Activated T-helper 2 cell treated with anti-CD3 and anti-CD28 coated beads, Interferon-gamma antibody, Interleukin-2, Interleukin-4, amounts not matched to agents 10 μg/mL and 5 μg/mL and 100 μg/mL, durations not matched to agents 14 hours and 24 hours and 36 hours (primary cell): ENCODE measurements at places on chromosomes 13 and 19. TPM values are rescaled to one million over a fixed set of nuclear protein-coding genes. Genes with fewer than 3 reads are reported as not detected.
A peak's percentile ranks its signal among the peaks of the same experiment; 100 is the strongest.

DNA sequence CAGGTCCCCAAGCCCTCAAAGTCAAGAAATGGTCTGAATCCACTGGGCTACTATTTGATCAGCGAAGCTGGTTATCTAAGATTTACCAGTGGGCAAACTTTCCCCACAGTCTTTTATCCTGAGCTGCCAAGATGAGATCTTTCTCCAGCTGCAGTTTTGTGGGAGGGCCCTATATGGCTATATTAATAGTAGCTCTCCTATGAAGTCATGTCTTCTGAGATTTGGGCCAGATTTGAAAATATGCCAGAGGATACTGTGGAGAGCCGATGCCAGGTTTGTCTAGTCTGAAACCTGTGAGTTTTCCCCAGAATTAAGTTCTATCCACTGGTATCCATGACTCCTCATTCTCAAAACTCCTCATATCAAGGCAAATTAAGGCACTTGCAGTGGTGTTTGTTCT, 173.2 kb downstream of the FLT1 start:
- peaks cover 2% of the 10 kb centered on the region for H3K4me1 ChIP-seq
- no peaks in the 10 kb centered on the region for H3K36me3 ChIP-seq
- peaks cover 5% of the 10 kb centered on the region for H3K27me3 ChIP-seq

DNA sequence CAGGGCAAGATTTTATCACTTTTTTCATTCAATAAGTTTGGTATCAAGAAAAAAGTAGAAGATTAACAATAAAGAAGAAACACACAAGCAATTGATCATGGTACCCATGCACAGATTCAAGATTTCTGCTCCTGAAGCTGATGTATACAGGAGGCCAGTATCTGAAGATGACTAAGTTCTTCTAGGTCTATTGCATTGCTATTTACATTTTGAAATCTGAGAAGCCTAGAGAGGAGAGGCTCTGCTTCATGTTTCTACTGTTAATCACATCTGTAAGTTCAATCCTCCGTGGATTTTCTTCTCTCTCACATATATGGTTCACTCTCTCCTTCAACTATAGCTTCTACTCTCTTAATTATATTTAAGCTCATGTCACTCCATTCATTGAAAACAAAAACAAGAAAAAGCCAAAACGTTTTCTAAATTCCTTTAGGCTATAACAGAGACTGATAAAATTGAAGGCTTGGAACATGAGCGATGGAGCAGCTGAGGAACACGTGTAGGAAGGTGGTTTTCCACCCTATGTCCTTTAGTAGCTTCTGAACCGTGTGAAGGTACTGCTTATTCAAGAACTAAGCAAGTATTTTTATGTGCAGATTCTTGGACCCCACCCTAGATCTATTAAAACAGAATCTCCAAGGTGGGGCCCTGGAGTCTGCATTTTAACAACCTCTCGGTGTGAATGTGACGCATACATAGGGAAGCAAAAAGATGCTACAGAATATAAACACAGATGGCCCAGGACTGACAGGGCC, 198.2 kb downstream of the EFNB2 start:
- no peak overlapping the region for H3K27ac ChIP-seq
- H3K4me1 ChIP-seq: no peaks in the 10 kb centered on the region
- H3K36me3 ChIP-seq: no peaks in the 10 kb centered on the region
- no peak overlapping the region for H3K4me3 ChIP-seq
- DNase-seq: no peak

The RAB20 gene
- total RNA-seq: 2.8 and 4.0 TPM in 2 replicates

The ZFR2 gene
- total RNA-seq: 0.27 and 0.32 TPM in 2 replicates

DNA sequence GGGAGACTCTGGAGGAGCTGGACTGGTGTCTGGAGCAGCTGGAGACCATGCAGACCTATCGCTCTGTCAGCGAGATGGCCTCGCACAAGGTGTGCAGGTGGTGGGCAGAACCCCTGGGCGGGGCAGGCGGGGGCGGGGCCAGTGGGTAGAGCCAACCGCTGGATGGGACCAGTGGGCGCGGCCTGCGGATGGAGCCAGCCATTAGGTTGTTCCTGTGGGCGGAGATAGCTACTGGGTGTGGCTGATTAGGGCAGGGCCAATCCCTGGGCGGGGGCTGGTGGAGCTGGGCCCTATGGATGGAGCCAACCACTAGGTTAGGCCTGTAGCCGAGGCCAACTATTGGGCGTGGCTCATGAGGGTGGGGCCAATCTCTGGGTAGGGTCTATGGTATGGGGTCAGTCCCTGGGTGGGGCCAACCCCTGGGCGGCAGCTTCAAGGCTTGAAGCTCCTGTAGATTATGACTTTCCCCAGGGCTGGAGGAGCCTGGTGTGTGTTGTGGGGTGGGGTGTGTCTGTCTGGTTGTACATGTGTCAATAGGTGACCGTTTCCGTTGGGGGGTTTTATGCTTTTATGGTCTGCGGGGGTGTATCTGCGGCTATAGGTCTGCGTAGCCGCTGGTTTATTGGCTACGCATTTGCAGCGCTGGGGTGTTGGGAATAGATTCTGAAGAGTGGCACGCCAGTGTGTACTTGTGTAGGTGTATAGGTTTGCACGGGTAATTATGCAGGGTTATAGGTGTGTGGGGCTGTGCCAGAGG, 30.7 kb downstream of the PDE4A start:
- H3K27ac ChIP-seq: no peak overlapping the region
- no peaks in the 10 kb centered on the region for H3K27me3 ChIP-seq
- H3K36me3 ChIP-seq: peaks cover 66% of the 10 kb centered on the region
- H3K4me3 ChIP-seq: no peak overlapping the region
- H3K4me1 ChIP-seq: peaks cover 20% of the 10 kb centered on the region

DNA sequence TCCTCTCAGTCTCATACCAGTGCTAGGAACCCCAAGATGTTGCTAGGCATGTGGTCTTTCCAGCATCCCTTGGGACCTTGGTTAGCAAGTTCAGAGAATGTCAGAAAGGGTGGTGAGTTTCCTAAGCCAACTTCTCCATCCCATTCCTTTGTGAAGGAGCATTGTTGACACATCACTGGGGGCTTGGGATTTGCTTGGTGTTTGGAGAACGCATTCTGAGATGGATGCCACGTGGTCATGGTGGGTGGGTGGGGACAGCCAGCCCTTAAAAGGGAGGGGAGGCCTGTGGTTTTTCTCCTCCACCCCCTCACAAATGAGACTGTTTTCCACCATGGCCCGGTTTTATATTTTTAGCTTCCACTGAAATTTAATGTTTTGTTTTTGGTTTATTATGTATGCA, 83.3 kb upstream of the ZNF536 start:
- no peaks in the 10 kb centered on the region for H3K4me1 ChIP-seq
- no peak overlapping the region for H3K4me3 ChIP-seq
- no peaks in the 10 kb centered on the region for H3K27me3 ChIP-seq
- no peak overlapping the region for H3K27ac ChIP-seq
- DNase-seq: no peak
- H3K36me3 ChIP-seq: no peaks in the 10 kb centered on the region

The TEX29 gene
- 0.46 and 0.51 TPM in 2 replicates for total RNA-seq

- H3K4me3 ChIP-seq: no peak overlapping the region
Measured at GRCh38 chr19:42067315-42067888, 2.6 kb downstream of the GRIK5 start.

The ATP4A gene
- not detected in 2 replicates for total RNA-seq

DNA sequence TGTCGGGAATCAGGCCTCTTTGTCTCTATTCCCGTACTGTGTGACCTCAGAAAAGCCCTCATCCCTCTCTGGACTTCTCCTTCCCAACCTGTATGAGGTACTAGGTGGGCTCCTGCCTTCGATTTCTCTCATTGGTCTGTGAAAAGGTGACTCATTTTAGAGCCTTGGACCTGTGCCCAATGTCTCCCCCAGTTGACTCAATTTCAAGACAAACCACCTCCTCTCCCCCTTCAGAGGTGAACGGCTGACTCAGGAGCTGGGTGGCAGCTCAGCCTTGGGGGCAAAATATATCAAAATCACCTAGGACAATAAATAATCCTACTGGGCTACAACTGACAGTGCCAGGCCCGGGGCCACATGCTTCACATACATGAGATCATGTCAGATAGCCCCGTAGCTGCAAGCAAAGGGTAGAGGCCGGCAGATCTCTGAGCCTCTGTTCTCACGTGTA, 630 bp downstream of the COQ8B start:
- peak; percentile 24 for DNase-seq
- peak overlapping the region; percentile 92 for H3K27ac ChIP-seq
- H3K36me3 ChIP-seq: peaks cover 26% of the 10 kb centered on the region
- peaks cover 53% of the 10 kb centered on the region for H3K4me1 ChIP-seq

DNA sequence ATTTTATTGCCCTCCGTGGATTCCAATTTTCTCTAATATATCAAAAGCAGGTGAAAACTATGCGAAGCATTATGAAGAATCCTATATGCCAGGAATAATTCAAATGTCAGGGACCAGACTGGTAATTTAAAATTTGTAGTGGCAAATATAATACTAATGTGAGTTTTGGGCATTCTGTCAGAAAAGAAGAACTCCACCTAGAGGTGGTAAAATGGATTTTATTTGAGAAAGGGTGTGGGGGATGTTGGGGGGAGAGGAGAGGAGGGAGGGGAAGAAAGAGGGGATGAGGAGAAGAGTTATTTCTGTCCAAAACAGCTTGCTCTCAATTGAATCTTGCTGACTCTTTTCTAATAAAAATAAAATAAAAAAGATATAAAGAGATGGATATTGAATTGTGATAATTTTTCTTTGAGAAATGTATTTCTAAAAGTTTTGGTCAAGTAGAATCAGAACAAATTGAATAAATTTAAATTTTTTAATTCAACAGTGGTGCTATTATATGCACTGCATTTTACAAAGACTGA, 929.3 kb upstream of the SLITRK5 start:
- DNase-seq: no peak
- H3K4me3 ChIP-seq: no peak overlapping the region
- H3K36me3 ChIP-seq: no peaks in the 10 kb centered on the region
- H3K27ac ChIP-seq: no peak overlapping the region

The ADPRHL1 gene
- total RNA-seq: 0.64 TPM in 2 replicates

The SIGLEC8 gene
- 0.07 and 0.18 TPM in 2 replicates for total RNA-seq

GRCh38 chr13:26230703-26231102, 8.6 kb upstream of the RNF6 start:
- H3K36me3 ChIP-seq: no peaks in the 10 kb centered on the region
- no peak for DNase-seq
- H3K27ac ChIP-seq: no peak overlapping the region
- H3K27me3 ChIP-seq: peaks cover under 1% of the 10 kb centered on the region
- no peak overlapping the region for H3K4me3 ChIP-seq

DNA sequence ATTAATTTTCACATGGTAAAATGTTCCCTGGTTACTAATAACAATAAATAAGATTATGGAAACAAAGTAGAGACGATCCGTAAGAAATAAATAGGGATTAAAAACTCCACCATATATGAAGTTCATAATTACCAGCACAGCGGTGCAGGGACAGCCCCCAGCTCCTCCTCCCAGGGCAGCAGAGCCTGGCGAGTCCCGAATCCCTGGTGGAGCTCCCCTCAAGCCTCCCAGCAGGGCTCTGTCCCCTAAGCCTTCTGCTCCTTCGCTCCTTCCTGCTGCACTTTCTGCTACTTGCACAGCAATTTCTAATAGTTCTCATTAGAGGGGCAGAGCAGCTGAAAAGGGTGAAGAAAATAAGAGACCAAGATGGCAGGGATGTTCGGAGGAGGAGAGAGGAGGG, 43.6 kb downstream of the RASA3 start:
- no peaks in the 10 kb centered on the region for H3K27me3 ChIP-seq
- DNase-seq: no peak
- H3K27ac ChIP-seq: no peak overlapping the region
- H3K4me3 ChIP-seq: no peak overlapping the region
- peaks cover 21% of the 10 kb centered on the region for H3K36me3 ChIP-seq

DNA sequence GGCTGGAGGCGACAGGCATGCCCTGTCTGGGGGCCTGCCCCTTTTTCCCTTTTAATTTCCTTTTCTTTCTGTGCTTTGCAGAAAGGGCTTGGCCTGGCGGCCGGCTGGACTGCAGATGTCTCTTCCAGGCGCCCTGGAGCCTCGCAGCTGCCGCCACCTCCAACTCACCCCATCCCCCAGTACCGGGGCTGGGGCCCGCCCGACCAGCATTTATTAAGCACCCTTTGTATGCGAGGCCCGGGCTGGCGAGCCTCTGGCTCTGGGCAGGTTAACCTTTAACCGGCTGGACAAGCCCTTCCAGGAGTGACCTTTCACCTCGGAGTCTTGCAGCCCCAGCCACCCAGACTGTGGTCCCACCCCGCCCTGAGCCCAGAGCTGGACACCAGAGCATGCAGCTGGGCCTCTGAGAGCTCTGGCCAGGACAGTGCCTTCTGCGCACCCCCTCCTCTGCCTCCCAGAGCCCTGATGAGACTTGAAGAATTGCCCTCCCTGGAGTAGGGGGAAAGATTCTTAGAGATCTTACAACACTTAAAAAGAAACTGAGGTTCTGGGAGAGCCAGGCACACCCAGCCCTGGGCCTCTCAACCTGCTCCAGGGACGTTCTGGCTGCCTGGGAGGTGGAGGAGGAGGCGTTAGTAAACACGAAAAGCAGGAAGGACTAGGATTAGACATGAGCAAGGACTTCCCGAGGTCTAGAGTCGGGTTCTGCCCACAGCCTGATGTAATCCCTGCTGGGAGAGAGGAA, 1.1 kb upstream of the NR2F6 start:
- H3K27ac ChIP-seq: no peak overlapping the region
- H3K4me3 ChIP-seq: peak overlapping the region; percentile 83
- no peak for DNase-seq
- H3K27me3 ChIP-seq: peaks cover 16% of the 10 kb centered on the region

GRCh38 chr19:3284759-3285646, 60.5 kb downstream of the CELF5 start:
- H3K27ac ChIP-seq: peak overlapping the region; percentile 55
- peak overlapping the region; percentile 45 for H3K4me3 ChIP-seq
- DNase-seq: peak; percentile 58

DNA sequence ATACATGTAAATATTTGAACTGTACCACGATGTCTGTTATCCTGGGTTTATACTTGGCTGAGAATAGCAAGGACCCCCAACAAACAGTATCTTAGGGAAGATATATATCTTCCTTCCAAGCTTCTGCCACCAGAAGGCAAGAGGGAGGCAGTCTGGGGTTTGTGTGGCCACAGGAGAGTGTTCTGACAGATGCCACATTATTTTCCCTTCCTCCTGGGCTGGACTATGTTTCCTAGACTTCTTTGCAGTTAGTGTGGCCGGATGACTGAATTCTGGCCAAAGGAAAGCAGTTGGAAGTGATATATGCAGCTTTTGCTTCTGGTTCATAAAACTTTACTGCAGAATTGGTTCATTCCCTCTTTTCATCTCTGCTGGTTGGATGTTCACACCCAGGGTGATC, 39.9 kb upstream of the TMTC4 start:
- no peaks in the 10 kb centered on the region for H3K36me3 ChIP-seq
- H3K27ac ChIP-seq: no peak overlapping the region
- no peaks in the 10 kb centered on the region for H3K4me1 ChIP-seq
- peaks cover 2% of the 10 kb centered on the region for H3K27me3 ChIP-seq
- H3K4me3 ChIP-seq: no peak overlapping the region

GRCh38 chr13:110442930-110443621, 118.4 kb downstream of the RAB20 start:
- H3K4me1 ChIP-seq: no peaks in the 10 kb centered on the region
- H3K27ac ChIP-seq: no peak overlapping the region
- no peaks in the 10 kb centered on the region for H3K36me3 ChIP-seq
- no peak overlapping the region for H3K4me3 ChIP-seq
- peaks cover 20% of the 10 kb centered on the region for H3K27me3 ChIP-seq
- DNase-seq: no peak
